ENCODE measurements at places on chromosomes 4 and X.

- no peak for DNase-seq
Measured at GRCh38 chrX:73979551-73980131, 324.3 kb upstream of the ZCCHC13 start.

DNA sequence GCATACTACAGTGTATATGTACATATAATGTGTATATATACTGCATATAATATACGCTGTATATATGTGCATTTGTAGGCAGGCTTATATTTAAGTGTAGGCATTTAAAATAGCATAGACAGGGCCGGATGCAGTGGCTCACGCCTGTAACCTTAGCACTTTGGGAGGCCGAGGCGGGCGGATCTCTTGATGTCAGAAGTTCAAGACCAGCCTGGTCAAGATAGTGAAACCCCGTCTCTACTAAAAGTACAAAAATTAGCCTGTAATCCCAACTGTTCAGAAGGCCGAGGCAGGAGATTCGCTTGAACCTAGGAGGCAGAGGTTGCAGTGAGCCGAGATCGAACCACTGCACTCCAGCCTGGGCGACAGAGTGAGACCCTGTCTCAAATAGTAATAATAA, 78.4 kb downstream of the JAKMIP1 start:
- no peak for DNase-seq

- DNase-seq, result no peak
Measured at GRCh38 chr4:183157215-183157614, 58.2 kb downstream of the WWC2 start.

DNA sequence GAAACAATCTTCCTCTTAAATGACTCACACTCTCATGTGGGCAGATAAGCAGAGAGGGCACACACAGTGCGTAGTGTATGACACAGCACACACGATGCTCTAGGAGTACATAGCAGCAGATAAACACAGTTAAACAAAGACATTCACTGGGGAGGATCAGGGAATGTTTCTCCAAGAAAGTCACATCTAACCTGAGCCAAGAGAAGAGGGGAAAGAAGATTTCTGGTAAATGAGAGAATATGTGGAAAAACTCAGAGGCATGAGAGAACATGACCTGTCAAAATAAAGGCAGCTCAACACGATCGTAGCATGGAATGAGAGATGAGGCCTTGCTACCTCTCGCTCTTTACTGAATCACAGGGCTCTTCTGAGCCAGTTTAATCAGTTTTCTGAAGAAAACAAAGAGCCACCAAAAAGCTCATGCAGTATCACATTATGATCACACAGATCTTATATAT, 251.0 kb downstream of the ANK2 start:
- DNase-seq, result no peak

Measured in HEK293T (cell line).